CD8-positive, alpha-beta memory T cell (primary cell): ENCODE measurements at places on chromosomes 6 and 20. TPM values are rescaled to one million over a fixed set of nuclear protein-coding genes. Genes with fewer than 3 reads are reported as not detected.

Gene TEAD3
- 0.90 TPM for total RNA-seq

Gene PBOV1
- not detected for total RNA-seq

Gene PRDM13
- 0.07 TPM for total RNA-seq

Gene CD40
- 4.1 TPM for total RNA-seq

Gene TPBG
- not detected for total RNA-seq

Gene SYCP2L
- not detected for total RNA-seq

Gene FIG4
- 11.2 TPM for total RNA-seq

Gene ERVFRD-1
- not detected for total RNA-seq
